Activated CD8-positive, alpha-beta T cell treated with anti-CD3 and anti-CD28 coated beads for 36 hours (primary cell): ENCODE measurements at places on chromosomes 4 and X. TPM values are rescaled to one million over a fixed set of nuclear protein-coding genes. Genes with fewer than 3 reads are reported as not detected.

DNA sequence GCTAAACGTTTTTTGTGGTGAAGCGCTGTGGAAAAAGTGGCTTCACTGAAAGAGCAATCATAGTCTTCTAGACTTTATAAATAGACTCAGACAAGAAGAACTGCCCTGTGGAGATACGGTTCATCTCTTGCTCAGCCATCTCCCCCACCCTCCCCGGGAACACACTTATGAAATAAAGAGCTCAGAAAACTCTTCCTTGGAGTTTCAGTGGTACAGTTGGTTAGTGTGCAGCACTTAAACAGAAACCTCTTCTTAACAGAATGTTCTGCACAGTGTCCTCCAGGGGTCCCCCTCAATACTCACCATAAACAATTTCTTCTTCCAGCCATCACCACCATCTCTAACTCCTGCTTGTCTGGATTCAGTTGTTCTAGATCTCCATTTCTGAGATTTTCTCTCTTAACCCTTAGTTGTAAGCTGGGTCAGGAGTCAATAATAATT is 313.0 kb downstream of the ARHGAP10 start:
- peaks cover 15% of the 10 kb centered on the region for H3K4me1 ChIP-seq
- peak; percentile 23 for DNase-seq
- no peak overlapping the region for H3K27ac ChIP-seq
- no peaks in the 10 kb centered on the region for H3K27me3 ChIP-seq
- peaks cover 2% of the 10 kb centered on the region for H3K36me3 ChIP-seq
- H3K4me3 ChIP-seq = no peak overlapping the region

DNA sequence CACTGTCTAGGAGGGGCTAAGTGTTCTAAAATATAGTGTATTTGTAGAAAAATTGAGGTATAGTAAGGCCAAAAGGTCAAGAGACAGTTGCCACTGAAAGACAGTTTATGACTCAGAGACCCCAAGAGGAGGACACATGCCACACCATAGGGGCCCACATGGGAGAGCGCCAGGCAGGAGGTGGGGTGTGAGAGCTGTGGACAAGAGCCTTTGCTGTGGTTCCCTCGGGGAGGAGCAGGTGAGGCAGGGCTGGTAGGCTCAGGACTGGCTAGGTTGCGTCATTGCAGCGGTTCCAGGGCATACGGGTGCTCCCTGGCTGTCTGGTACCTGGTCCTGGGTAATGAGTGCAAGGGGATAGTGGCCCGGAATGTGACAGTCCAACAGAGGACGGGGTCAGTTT is 37.6 kb downstream of the CCNQ start:
- no peaks in the 10 kb centered on the region for H3K36me3 ChIP-seq
- H3K27me3 ChIP-seq = no peaks in the 10 kb centered on the region
- no peak overlapping the region for H3K4me3 ChIP-seq
- peaks cover 3% of the 10 kb centered on the region for H3K4me1 ChIP-seq
- no peak overlapping the region for H3K27ac ChIP-seq

GRCh38 chr4:123579961-123580360 is 183.4 kb downstream of the SPRY1 start:
- H3K4me1 ChIP-seq = peaks cover 3% of the 10 kb centered on the region
- H3K27me3 ChIP-seq = no peaks in the 10 kb centered on the region
- no peak overlapping the region for H3K4me3 ChIP-seq
- H3K36me3 ChIP-seq = peaks cover 11% of the 10 kb centered on the region
- no peak for DNase-seq

DNA sequence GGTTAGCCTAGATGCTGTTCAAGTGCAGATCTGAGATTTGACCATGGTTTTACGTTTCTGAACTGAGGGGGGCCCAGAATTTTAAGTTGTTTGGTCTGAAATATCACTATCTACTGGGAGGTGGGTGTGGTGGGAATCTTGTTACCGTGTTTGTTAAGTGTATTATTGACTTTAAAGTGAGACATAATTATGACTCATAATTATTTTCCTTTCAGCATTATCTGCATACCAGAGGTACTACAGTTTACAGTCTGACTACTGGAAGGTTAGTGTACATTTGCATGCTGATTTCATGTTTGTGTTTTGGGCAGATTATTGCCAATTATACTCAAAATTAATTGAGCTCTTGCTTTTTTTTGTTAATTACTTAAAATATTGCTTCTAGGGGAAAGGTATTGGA is 101.5 kb downstream of the KDM6A start:
- peaks cover 42% of the 10 kb centered on the region for H3K36me3 ChIP-seq
- peak overlapping the region; percentile 55 for H3K27ac ChIP-seq
- no peaks in the 10 kb centered on the region for H3K27me3 ChIP-seq
- DNase-seq = no peak
- peaks cover 28% of the 10 kb centered on the region for H3K4me1 ChIP-seq

- H3K27ac ChIP-seq = peak overlapping the region; percentile 64
- DNase-seq = no peak
- peaks cover 15% of the 10 kb centered on the region for H3K36me3 ChIP-seq
Measured at GRCh38 chrX:101619364-101619763, 1.6 kb upstream of the ARMCX6 start.

TXLNG gene
- total RNA-seq = 18.8 TPM

- no peaks in the 10 kb centered on the region for H3K27me3 ChIP-seq
- H3K4me1 ChIP-seq = peaks cover 4% of the 10 kb centered on the region
- H3K36me3 ChIP-seq = no peaks in the 10 kb centered on the region
- no peak for DNase-seq
Measured at GRCh38 chrX:39955625-39956024, 142.1 kb downstream of the BCOR start.

DNA sequence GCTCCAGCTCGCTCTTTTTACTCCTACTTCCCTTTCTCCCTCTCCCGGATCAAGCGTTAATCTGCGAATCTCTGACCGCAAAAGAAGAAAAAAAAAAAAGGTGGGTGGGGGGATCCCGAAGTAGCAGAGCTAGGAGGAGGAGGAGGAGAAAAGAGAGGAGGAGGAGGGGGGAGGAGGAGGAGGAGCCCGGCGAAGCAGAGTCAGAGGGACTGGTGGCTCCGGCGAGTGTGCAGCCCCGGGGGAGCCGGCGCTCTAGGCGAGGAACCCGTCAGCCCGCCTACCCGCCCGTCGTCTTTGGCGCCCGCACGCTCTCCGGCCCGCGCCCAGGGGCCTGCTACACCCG is at the start of gene NHSL2:
Gene NHSL2, plus strand, starts transcription at position 203 of the 343 bp plus-strand sequence.
- H3K4me3 ChIP-seq = peak within 1 kb of the TSS; percentile 61
- peak; percentile 26 for DNase-seq
- no peak within 1 kb of the TSS for H3K27ac ChIP-seq

ASMT gene
- 0.41 TPM for total RNA-seq

ALAS2 gene
- total RNA-seq = not detected

HPGDS gene
- total RNA-seq = not detected

- no peaks in the 10 kb centered on the region for H3K4me1 ChIP-seq
- H3K27ac ChIP-seq = no peak overlapping the region
- H3K36me3 ChIP-seq = no peaks in the 10 kb centered on the region
Measured at GRCh38 chr4:114626196-114626595, 27.6 kb downstream of the UGT8 start.

DNA sequence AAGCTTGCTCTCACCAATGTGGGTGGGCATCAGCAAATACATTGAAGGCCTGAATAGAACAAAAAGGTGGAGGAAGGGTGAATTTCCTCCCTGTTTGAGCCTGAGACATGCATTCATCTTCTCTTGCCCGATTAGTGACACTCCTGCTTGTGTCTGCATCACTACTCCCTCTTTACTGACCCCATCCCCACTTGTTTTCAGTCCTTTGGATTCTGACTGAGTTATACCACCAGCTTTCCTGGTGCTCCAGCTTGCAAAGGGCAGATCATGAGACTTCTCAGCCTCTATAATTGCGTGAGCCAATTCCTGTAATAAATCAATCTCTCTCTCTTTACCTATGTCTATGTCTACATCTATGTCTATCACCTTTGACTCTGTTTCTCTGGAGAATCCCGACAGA is 47.4 kb upstream of the DYNLT3 start:
- H3K36me3 ChIP-seq = no peaks in the 10 kb centered on the region
- H3K27ac ChIP-seq = no peak overlapping the region
- H3K4me3 ChIP-seq = no peak overlapping the region
- no peaks in the 10 kb centered on the region for H3K4me1 ChIP-seq
- no peaks in the 10 kb centered on the region for H3K27me3 ChIP-seq

DNA sequence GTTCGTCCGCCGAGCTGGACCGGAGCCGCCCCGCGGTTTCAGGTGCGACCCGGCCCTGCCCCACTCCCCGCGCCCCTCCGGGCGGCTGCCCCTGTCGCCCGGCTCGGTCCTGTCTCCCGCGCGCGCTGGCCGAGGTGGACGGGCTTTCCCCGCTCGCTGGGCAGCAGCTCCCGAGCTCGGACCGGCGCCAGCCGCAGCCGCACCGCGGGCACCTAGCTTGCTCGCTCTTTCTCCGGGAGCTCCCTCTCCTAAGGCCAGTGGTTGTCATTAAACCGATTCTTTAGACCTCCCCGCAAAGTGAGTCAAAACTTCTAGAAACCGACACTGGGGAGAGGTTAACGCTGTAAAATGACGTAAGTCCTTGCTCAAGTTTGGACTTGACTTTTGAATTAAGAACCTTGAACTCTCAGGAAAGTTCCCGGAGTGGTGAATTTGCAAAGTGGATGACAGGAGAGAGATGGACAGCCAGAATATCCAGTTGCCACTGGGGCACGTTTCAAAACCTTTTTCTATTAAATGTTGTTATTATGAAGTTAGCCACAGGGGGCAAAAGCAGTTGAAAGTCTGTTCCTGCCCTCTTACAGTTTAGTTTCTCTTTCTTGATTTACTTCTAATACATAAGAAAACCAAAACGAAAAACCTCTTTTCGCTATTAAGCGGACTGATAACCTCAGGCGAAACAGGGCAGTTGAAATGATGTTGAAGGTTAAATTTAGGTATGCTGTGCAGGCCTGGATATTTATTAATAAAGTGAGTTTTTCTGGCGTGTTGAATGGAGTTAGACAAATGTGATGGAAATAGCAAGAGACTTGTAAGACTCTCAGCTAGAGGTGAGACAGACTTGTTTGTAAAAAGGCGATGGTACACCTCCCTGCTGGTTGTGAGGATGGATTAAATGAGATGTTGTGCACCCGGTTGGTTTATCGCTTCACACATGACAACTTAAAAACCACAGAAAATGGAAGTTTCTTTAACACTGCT is 847 bp downstream of the PI4K2B start:
- H3K27ac ChIP-seq = peak overlapping the region; percentile 94
- peaks cover 47% of the 10 kb centered on the region for H3K4me1 ChIP-seq
- peak; percentile 60 for DNase-seq
- peak overlapping the region; percentile 94 for H3K4me3 ChIP-seq
- peaks cover 43% of the 10 kb centered on the region for H3K36me3 ChIP-seq

- DNase-seq = no peak
- no peaks in the 10 kb centered on the region for H3K36me3 ChIP-seq
- no peaks in the 10 kb centered on the region for H3K4me1 ChIP-seq
- no peak overlapping the region for H3K27ac ChIP-seq
- H3K4me3 ChIP-seq = no peak overlapping the region
Measured at GRCh38 chr4:6343939-6344408, 74.3 kb downstream of the WFS1 start.

GRCh38 chr4:165293927-165294649 is 33.4 kb upstream of the MSMO1 start:
- no peaks in the 10 kb centered on the region for H3K27me3 ChIP-seq
- no peak overlapping the region for H3K4me3 ChIP-seq
- no peak for DNase-seq
- H3K27ac ChIP-seq = peak overlapping the region; percentile 50
- H3K4me1 ChIP-seq = peaks cover 23% of the 10 kb centered on the region
- peaks cover 24% of the 10 kb centered on the region for H3K36me3 ChIP-seq

MAGEA8 gene
- not detected for total RNA-seq

GRCh38 chr4:123327346-123327745 is 69.2 kb upstream of the SPRY1 start:
- DNase-seq = no peak
- no peaks in the 10 kb centered on the region for H3K27me3 ChIP-seq
- H3K4me1 ChIP-seq = no peaks in the 10 kb centered on the region
- H3K36me3 ChIP-seq = no peaks in the 10 kb centered on the region
- H3K4me3 ChIP-seq = no peak overlapping the region

DNA sequence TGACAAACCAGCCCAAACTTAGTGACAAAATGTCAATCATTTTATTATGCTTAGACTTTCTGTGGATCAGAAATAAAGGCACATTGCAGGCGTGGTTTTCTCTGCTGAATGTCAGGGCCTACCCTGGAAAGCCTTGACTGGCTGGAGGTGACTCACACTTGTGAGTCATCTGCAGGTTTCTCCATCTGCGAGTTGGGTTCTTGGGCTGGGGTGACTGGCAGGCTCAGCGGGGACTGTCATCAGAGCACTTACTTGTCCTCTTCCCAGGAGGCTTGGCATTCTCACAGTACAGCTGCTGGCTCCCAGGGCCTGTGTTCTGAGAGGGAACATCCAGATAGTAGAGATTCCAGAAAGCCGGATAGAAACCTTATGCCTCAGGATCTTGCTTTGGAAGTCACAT is 153.8 kb upstream of the AGA start:
- no peaks in the 10 kb centered on the region for H3K27me3 ChIP-seq
- peak; percentile 76 for DNase-seq
- no peaks in the 10 kb centered on the region for H3K36me3 ChIP-seq
- peaks cover 8% of the 10 kb centered on the region for H3K4me1 ChIP-seq

DNA sequence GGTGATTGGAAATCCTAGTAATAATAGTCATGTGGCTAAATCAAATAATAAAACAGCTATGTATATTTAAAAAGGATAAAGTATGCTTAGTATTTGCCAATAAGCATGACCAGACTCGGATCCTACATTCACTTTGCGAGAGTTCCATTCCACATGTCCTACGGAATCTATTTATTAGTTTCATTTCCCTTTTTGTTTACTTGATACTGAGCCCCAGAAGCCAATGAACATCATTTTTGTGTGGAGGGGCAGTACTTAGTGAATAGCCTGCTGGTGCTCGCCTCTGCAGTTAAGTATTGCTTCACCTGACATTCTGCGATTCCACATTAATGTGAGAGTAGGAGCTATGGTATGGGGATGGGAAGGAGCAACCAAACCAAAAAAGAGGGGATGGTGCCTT is 58.5 kb upstream of the NAP1L5 start:
- no peaks in the 10 kb centered on the region for H3K36me3 ChIP-seq
- no peak overlapping the region for H3K4me3 ChIP-seq
- peaks cover 1% of the 10 kb centered on the region for H3K27me3 ChIP-seq
- H3K27ac ChIP-seq = no peak overlapping the region

MAGEC2 gene
- not detected for total RNA-seq

DNA sequence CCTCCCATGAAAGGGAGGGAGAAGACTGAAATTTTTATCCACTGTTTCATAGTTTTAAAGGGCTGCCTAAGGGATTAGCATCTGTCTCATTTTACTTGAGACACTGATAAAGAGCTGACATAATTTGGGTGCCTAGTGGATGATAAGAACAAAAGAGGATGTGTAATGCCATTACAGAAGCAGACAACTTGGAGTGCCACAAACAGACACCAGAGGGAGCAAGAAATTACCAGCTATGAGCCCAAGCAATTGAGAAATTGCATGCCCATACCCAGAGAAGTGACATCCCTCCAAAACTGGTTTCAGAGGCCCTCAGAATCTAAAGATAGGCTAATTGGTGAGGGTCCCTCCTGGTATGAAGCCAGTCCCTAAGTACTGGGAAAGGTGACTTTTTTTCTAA is 38.5 kb upstream of the POU3F4 start:
- H3K36me3 ChIP-seq = no peaks in the 10 kb centered on the region
- H3K4me3 ChIP-seq = no peak overlapping the region
- no peaks in the 10 kb centered on the region for H3K4me1 ChIP-seq
